ENCODE measurements at places on chromosomes 4 and X.

DNA sequence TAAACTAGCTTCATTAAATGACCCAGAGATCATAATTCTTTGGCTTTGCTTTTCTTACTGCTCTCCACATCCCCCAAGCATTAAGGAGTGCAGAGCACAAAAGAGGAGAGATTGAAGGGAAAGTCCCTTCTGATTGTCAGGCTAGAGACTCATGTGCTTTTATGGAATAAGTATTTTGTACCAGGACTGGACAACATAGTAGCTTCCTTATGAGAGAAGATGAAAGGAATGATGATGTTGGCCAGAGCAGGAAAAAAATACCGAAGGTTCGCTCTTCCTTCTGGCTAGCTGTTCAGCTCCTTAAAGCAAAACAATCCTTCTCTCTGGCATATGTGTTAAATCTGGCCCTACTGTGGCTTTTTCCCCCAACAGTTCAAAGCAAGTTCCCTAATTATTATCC, 53.1 kb downstream of the HOPX start:
- no peak for DNase-seq

- DNase-seq: no peak
Observed at GRCh38 chr4:62030958-62031357, 830.8 kb downstream of the ADGRL3 start.

DNA sequence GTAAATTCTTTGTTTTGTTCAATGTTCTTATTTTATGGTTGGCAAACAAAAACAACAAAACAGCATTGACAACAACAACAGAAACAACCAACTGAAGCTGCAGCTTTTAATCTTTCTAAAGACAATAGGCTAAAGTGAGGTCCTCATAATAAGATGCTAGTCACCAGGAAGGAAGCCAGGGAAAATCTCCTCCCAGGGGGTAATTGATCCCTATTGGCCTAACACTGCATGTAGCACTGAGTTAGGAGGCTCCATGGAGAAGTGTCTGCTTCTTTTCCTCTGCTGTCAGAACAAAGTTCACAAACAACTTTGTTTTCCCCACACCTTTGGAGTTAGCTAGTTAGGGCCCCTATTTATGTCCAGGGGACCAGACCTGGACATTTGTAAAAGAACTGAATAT, 4.7 kb upstream of the LRAT start:
- DNase-seq: no peak

- DNase-seq: no peak
Observed at GRCh38 chr4:154942176-154942575, 161.1 kb downstream of the RBM46 start.

DNA sequence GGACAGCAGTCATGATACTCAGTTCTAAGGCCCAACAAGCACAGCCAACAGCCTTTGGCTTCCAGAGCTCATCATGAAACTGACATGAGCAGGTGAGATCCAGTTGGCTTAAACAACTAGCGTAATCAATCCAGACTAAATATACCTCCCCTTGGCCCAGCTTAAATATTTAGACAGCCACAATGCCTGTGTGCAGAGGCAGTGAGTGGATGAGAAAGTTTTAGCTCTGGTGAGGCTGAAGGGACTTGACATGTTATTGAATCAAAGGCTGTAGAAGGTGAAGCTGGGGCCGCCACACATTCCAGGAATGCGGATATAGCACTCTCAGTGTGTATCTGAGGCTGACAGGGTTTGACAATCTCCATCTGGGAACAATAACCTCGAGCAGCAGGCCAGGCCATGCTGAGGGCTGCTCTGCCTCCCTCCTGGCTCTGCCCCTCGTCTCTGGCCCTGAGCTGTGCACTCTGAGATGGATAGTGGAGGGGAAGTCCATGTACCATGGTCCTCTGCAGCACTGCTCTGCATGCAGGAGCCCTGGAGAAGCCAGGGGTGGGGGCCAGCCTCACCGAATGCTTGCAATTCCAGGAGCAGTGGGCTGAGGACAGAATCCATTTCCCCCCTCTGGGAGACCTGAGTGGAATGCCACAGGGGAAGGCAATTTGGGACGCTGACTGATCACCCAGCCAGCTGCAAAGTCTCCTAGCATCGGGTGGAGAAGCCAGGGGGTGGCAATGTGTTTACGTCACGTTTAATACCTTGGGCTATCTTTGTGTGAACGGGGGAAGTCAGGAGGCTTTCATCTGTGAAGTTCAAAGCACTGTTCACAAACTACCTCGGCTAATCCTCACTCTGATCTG, 37.3 kb upstream of the RASL11B start:
- DNase-seq: no peak

DNA sequence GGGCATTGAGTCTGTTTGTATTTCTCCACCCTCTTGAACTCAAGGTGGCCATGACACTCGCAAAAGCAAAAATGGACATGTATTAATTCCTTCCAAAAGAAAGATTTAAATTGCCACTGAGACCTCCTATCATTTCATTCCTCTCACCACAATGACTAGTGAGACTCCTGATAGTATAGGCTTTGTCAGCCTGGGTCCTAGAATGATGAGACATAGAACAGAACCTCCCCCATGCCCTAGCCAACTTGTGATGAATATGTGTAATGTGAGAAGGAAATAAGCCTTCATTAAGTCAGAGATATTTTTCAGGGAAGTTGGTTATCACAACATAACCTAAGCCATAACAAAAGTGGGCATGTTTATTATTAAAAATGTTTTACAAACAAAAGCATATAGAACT, 62.5 kb downstream of the ASB9 start:
- DNase-seq: peak; percentile 1

DNA sequence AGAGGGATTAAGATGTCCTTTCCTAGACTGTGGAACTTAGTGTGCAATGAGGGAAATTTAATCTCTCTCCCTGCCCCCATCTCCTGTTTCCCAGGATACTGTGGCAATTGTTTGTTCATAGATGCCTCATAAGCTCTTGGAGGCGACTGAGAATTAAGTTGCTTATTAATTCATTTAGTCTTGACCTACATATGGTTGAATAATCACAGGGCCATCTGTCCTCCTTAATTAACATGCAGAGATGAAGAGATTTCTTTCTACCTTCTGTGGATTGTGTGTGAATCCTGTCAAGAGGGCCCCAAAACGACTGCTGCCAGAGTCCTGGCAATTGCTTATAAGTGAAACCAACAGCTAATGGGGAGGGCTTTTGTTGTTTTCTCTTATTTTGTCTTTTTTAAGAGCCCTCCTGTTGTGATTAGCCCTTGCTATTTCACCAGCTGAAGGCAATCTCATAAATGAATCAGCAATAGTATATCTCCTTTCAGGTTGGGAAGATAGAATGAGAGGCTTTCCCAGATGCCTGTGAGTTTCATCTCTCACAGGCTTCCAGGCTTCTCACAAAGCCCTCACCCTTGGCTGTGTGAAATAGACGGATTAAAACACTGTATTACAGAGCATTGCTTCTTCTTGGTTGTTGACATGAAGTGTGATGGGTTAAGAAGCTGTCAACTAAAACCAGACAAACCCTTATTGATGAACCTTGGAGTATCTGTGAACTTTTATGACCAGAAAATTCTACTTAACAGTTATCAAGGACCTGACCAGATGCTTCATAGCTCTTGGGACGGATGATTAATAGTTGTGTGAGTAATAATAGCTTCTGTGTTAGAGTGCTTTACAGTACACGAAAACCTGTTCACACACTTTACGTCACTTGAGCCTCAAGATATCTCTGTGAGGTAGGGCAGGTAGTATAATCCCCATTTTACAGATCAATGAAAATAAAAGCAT, 58.5 kb downstream of the PGRMC2 start:
- DNase-seq: peak; percentile 58

GRCh38 chr4:26510334-26510964, 20.2 kb upstream of the CCKAR start:
- DNase-seq: no peak

All from NCI-H510A treated with DMSO at 0.1 percent for 48 hours (cell line).